Jurkat, Clone E6-1 (cell line): ENCODE measurements at places on chromosomes 2 and 18.

DNA sequence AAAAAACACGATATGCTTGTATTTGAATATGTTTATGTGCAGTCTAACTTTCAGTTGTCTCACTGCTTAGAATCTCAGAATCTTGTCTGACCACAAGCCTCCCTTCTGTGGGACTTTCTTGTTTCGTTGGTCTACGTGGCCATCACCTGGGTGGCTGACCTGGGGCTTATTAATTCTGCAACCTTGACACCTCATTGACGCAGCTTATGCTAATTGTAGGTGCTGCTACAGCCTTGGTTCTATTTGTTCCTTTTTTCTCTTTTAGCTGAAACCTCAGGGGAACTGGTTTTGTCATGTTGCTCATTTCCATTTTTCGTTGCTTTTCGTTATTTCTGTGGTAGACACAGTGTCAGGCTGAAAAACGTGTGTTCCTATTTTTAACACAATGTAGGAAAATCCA, 273.7 kb downstream of the SLC4A3 start:
- DNase-seq: no peak

DNA sequence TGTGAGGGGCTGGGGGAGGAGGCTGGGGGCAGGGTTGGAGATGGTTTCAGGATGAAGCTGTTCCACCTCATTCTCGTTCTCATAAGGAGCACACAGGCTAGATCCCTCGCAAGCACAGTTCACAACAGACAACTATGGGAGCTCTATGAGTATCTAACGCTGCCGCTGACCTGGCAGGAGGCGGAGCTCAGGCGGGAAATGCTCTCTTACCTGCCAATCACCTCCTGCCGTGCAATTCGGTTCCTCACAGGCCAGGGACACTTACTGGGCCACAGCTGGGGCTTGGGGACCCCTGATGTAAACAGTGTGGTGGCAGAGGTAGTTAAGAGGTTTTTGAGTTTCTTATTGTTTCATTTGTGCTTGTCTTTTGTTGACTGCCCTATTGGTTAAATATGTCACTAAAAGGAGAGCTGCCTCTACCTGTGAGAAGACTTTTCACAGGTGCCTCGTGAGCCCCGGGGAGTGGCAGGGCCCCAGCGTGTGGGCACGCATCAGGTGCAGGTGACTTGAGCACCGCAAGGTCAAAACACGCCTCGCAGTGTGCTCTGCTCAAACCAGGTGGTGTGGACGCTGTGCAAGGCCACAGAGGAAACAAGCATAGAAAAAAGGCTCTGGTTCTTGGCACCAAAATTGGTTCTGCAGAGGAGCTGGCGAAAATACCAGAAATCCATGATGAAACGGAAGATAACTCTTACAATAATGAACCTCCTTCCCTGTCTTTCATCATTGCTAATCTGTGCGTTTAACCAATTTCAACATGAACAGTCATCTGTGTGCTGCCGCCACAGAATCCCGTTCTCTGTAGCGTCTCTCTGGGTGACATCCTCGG, 10.2 kb downstream of the MLPH start:
- no peak for DNase-seq

DNA sequence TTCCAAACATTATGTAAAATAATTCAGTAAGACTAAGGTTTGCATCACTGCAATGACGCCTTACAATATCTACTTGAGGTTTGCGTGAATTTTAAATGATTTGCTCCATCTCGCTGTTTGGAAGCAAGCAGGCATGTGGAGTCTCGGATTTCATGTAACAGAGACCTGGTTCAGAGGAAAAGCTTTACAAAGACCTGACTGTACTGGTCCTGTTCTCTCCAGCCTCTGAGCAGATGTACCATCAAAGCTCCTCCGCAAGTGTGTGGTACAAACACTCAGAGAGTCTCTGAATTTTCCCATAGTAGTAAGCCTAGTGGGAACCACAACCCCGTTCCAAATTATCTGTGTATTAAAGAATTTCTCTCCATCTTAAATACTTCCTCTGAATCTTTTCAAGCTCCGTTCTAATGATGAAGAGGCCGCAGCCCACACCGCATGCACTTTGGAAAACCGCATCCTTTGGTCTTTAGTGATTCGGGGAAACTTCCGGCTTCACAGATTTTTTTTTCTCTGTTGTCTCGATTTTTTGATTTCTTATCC, 728.1 kb upstream of the SOX11 start:
- no peak for DNase-seq

GRCh38 chr2:36780231-36780839, 83.8 kb downstream of the VIT start:
- peak; percentile 32 for DNase-seq

- no peak for DNase-seq
These were observed 15.6 kb downstream of the LAMA3 start for GRCh38 chr18:23704806-23705205.

DNA sequence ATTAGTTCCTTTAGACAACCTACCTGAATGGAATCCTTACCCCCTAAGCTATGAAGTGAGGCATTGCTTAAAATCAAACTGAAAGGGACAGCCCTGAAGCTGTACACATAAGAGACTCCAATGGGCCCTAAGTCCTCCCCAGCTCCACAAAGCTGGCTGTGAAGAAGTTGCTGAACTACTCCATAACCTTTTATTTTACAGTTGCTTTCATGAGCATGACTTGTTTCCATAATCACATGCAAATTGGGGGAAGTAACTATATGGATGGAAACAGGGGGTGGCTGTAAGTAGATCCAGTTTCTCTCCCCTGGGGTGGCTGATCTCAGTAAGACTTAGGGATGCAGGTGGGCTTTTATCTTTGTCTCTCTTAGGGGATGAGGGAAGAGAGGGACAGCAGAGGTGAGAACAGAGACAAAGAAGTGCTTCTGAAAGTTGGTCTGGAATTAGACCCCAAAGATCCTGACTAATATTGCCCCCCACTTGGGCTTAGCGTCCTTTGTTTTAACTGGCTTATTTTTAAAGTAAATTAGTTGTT, 5.5 kb downstream of the FZD5 start:
- no peak for DNase-seq

- no peak for DNase-seq
These were observed 130.7 kb upstream of the GPC1 start for GRCh38 chr2:240304746-240305161.

DNA sequence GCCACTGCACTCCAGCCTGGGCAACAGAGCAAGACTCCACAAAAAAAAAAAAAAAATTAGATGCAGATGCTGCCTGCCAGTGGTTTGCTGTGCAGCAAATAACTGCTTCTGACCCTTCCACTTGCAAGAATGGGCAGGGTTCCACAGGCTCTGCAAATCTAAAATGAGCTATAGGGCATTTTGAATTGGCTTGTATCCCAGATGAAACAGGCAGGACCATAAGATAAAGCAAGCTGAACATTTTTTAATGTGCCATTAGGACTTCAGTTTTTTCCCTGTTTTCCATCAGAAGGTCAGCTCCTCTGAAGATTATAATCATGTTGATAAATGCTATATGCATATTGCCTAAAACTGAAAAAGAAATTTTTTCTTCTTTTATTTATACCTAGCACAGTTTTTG, 15.7 kb upstream of the FZD7 start:
- DNase-seq: no peak

GRCh38 chr2:192615105-192615504, 420.4 kb upstream of the TMEFF2 start:
- no peak for DNase-seq

DNA sequence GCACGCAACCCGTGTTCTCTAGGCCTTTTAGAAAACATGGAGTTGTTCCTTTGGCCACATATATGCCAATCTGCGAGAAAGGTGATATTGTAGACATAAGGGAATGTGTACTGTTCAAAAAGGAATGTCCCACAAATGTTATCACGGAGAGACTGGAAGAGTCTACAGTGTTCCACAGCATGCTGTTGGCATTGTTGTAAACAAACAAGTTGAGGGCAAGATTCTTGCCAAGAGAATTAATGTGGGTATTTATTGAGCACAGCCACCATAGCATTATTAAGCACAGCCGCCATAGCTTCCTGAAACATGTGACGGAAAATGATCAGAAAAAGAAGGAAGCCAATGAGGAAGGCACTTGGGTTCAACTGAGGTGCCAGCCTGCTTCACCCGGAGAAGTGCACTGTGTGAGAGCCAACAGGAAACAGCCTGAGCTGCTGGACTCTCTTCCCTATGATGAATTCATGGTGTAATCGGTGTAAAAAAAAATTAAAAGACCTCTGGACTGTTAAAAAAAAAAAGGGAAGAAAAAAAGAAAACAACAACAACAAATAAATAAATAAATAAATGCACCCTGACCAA, 29.0 kb upstream of the REL start:
- no peak for DNase-seq

- no peak for DNase-seq
These were observed 17.6 kb downstream of the LCLAT1 start for GRCh38 chr2:30464544-30465170.
